ENCODE measurements at places on chromosomes 11 and 22.
A peak's percentile ranks its signal among the peaks of the same experiment; 100 is the strongest.

- DNase-seq = peak; percentile 17
Measured at GRCh38 chr11:15327786-15328231, 213.1 kb downstream of the INSC start.

- DNase-seq = no peak
Measured at GRCh38 chr22:44825310-44826150, 73.2 kb downstream of the ARHGAP8 start.

DNA sequence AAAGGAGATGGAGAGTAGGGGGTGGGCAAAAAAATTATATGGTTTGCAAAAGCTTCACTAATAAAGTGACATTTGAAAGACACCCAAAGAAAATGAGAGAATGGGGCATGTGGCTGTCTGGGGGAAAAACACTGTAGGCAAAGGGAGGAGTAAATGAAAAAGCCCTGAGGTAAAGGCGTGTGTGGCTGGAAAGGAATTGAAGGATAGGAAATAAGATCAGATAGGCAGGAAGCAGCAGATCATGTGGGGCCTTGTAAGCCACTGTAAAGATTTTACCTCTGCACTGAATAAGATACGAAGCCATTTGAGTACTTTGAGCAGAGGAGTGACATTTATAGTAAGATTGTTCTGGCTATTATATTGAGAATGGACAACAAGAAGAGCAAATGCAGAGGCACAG is 49.8 kb upstream of the FDX1 start:
- DNase-seq = no peak

DNA sequence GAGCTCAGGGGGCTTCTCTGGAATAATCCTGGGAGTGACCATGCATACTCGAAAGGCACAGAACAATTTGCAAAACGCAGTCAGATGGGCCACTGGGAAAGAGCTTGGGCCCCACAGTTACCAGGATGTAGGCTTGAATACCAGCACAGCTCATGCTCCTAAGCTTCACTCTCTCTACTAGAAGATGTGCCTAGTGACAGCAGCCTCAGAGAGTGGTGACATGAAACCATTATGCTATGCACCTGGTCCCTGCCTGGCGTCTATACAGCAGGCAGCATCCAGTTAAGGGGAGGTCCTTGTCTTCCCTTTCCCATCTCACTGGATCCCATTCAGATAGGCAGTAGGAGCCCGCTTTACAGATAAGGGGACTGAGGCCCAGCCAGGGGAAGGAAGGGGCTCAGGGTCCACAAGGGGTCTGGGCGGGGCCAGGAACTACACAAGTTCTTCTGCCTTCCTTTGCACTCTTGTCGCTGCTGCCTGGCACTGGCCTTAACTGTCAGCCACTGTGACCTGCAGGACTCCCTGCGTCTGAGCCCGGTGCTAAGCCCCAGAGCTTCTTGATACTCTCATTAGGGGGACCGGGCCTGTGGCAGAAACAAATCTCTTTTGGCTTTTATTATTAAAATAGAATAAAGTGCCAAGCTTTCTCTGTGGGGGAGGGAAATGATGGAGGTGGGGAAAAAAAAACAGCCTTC is 21.2 kb upstream of the RASD2 start:
- no peak for DNase-seq

DNA sequence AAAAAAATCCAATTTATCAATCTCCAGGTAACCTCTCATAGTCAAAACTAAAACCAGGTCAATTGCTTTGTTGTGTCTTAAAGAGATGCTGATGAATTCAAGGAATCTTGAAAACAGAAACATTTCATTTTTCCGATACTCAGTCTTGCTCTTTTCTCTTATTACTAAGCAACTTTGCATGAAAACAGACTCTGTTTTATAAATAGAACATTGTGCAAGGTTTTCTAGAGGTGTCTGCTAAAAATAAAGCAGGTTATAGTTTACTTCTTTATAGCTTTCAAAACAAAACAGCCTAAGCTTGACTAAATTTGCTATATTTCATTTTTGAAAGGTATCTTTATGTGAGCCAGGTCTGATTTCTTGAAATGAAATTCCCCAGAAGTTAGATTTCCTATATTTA is 109.3 kb downstream of the ARL14EP start:
- no peak for DNase-seq

GRCh38 chr11:3091846-3092602 is 34.8 kb upstream of the CARS1 start:
- DNase-seq = peak; percentile 60

DNA sequence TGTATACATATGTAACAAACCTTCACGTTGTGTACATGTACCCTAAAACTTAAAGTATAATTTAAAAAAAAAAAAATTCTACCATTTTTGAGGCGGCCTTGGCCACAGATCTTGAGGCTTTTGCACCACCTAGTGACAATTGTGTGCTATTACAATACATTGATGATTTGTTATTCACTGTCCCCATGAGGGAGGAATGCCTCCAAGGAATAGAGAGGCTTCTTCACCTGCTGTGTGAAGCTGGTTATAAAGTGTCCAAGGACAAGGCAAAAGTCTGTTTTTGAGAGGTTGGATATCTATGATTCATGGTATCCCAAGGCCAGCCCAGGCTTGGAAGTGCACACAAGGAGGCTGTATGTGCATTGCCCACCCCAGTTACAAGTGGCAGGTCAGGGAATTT is 30.7 kb downstream of the SLC22A25 start:
- DNase-seq = no peak

GRCh38 chr11:60868682-60869450 is 1.5 kb downstream of the ZP1 start:
- DNase-seq = no peak
